A549 treated with ZK216348 at 1 μM for 4 hours (cell line): ENCODE measurements at places on chromosomes 3 and 15. TPM values are rescaled to one million over a fixed set of nuclear protein-coding genes. Genes with fewer than 3 reads are reported as not detected.

GPR149 gene
- not detected in 5 replicates for total RNA-seq

SOX14 gene
- total RNA-seq, result not detected in 5 replicates

ZIC1 gene
- not detected in 5 replicates for total RNA-seq

KNL1 gene
- total RNA-seq, result 3.8 to 8.3 TPM (median 6.8 TPM) in 5 replicates

KNG1 gene
- total RNA-seq, result 0.09 TPM in 1 of 5 replicates, not detected in the others

SPG11 gene
- total RNA-seq, result 7.6 to 9.5 TPM (median 8.6 TPM) in 5 replicates

LMOD3 gene
- total RNA-seq, result not detected in 5 replicates

SLC28A2 gene
- total RNA-seq, result not detected in 5 replicates

RCCD1 gene
- 23.9 to 38.0 TPM (median 34.1 TPM) in 5 replicates for total RNA-seq

IL16 gene
- 0.24 TPM in 1 of 5 replicates, not detected in the others for total RNA-seq

SMCO1 gene
- total RNA-seq, result not detected in 5 replicates

EPHA6 gene
- total RNA-seq, result 0.19 TPM in 2 of 5 replicates, not detected in the others

SPTSSB gene
- total RNA-seq, result not detected in 5 replicates
